Endothelial cell (in vitro differentiated cells): ENCODE measurements at places on chromosomes 2 and 18. TPM values are rescaled to one million over a fixed set of nuclear protein-coding genes. Genes with fewer than 3 reads are reported as not detected.
A peak's percentile ranks its signal among the peaks of the same experiment; 100 is the strongest.

GRCh38 chr2:57888463-57888862 is 158.1 kb upstream of the VRK2 start:
- H3K27ac ChIP-seq = no peak overlapping the region
- no peaks in the 10 kb centered on the region for H3K4me1 ChIP-seq
- H3K27me3 ChIP-seq = peaks cover 1% of the 10 kb centered on the region
- no peak overlapping the region for H3K4me3 ChIP-seq
- no peaks in the 10 kb centered on the region for H3K36me3 ChIP-seq

GRCh38 chr18:63949068-63949737 is at the start of gene HMSD:
Gene HMSD (plus strand): TSS chr18:63949301. CDS start chr18:63953456, 4,155 bp downstream.
- no peaks in the 10 kb centered on the region for H3K4me1 ChIP-seq
- no peak within 1 kb of the TSS for H3K27ac ChIP-seq
- no peaks in the 10 kb centered on the region for H3K27me3 ChIP-seq
- DNase-seq = peak; percentile 73
- H3K36me3 ChIP-seq = no peaks in the 10 kb centered on the region
- H3K4me3 ChIP-seq = peak within 1 kb of the TSS; percentile 58

DNA sequence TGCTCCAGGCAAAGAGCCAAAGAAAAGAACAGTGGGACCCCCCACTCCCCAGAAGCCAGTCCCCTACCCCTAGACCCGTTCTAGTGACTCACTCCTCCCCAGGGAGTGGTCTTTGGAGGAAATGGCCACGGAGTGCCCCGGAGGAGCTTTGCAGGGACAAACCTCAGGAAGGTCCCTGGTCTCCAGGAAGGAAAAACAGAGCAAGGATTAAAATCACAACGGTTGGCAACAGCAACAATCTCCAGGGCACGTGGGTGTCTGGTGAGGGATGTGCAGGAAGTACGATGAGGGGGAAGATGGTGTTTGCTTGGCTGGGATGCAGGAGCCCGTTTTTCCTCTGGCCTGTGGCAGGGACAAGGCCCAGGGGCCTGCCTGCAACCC is 135.0 kb downstream of the SMAD2 start:
- H3K4me3 ChIP-seq = no peak overlapping the region
- H3K27me3 ChIP-seq = peaks cover 2% of the 10 kb centered on the region
- peaks cover 8% of the 10 kb centered on the region for H3K36me3 ChIP-seq
- H3K4me1 ChIP-seq = peaks cover 36% of the 10 kb centered on the region

GRCh38 chr2:29259221-29259620 is 144.0 kb downstream of the CLIP4 start:
- no peaks in the 10 kb centered on the region for H3K4me1 ChIP-seq
- H3K36me3 ChIP-seq = no peaks in the 10 kb centered on the region
- no peak overlapping the region for H3K27ac ChIP-seq
- H3K4me3 ChIP-seq = no peak overlapping the region

- no peak for DNase-seq
- no peaks in the 10 kb centered on the region for H3K36me3 ChIP-seq
- no peak overlapping the region for H3K4me3 ChIP-seq
- no peak overlapping the region for H3K27ac ChIP-seq
- no peaks in the 10 kb centered on the region for H3K4me1 ChIP-seq
- no peaks in the 10 kb centered on the region for H3K27me3 ChIP-seq
Observed at GRCh38 chr2:100244881-100245605, 77.3 kb downstream of the LONRF2 start.

DNA sequence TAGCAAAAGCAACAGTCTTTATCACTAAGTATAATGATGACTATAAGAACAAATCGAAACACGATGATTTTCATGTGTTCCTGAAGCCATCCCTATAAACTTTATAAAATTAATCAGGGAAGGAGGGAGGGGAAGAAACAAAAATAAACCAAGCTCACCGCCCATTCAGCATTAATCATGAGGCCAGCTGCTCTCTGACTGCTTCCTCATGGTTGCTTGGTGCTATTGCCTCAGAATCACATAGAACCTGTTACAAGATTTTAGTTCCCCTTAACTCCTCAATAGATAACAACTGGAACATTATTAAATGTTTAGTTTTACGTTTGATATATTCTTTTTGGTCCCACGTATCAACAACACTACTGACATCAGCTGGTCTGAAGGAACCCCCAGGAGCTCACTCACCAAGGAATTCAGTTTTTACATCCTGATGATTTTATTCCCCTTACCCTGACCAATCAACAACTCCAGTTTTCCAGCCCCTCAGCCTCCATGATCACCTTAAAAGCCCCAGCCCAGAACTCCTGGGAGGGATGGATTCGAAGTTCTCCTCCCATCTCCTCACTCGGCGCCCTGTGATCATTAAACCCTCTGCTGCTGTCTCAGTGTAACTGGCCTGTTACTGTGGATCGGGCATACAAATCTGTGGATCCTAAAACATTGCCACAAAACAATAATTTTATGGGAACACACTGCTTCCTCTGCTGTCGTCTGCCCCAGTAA is 10.6 kb upstream of the HNRNPLL start:
- H3K4me1 ChIP-seq = no peaks in the 10 kb centered on the region
- no peaks in the 10 kb centered on the region for H3K27me3 ChIP-seq
- DNase-seq = no peak
- no peak overlapping the region for H3K4me3 ChIP-seq

- no peaks in the 10 kb centered on the region for H3K4me1 ChIP-seq
- no peak overlapping the region for H3K4me3 ChIP-seq
- no peak overlapping the region for H3K27ac ChIP-seq
- DNase-seq = no peak
- H3K36me3 ChIP-seq = no peaks in the 10 kb centered on the region
Observed at GRCh38 chr2:28822036-28822435, 11.4 kb downstream of the SPDYA start.

DNA sequence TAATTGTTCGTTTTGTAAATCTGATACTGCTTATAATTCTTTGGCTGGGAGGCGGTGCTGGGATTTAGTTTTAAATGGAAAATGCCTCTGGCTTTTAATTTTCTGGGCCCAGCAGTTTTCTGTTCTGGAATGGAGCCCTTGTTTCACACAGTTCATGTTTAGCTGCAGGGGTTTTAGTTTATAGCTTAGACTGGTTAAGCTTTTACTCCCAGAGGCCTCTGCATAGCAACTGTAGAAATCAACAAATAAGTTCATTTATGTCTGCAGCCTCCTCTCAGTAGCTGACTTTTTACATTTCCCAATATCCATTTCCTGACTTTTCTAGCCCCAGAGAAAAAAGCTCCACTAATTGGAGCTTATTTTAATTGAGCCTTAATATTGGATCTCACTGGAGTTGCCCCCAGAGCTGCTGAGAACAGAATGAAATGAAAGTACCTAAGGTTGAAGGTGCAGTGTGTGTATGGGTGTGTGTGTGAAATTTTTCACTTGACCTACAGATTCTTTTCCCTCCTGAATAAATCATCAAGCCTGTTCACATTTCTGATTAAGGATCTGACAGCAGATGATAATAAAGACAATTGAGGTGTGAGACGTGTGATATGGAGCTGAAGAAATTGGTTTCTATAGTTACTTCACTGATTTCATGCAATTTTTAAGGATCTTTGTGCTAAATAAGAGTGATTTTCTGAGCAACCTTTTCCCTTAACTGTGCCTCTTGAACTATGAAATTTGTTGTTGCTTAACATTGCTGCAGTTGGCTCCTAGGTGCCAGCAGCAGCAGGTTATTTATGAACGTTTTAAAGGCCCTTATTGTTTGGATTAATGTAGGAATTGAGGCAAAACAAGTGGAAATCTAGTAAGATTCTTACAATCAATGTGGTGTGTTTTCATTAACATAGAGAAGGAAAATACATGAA is 109.6 kb downstream of the TAF4B start:
- no peaks in the 10 kb centered on the region for H3K36me3 ChIP-seq
- H3K27ac ChIP-seq = no peak overlapping the region
- DNase-seq = no peak
- H3K4me3 ChIP-seq = no peak overlapping the region
- no peaks in the 10 kb centered on the region for H3K27me3 ChIP-seq

GRCh38 chr2:85163675-85164074 is 30.5 kb downstream of the TCF7L1 start:
- H3K4me3 ChIP-seq = peak overlapping the region; percentile 15
- peak overlapping the region; percentile 54 for H3K27ac ChIP-seq
- peaks cover 71% of the 10 kb centered on the region for H3K4me1 ChIP-seq
- peaks cover 16% of the 10 kb centered on the region for H3K27me3 ChIP-seq
- H3K36me3 ChIP-seq = peaks cover 26% of the 10 kb centered on the region

Gene CIB4
- not detected for total RNA-seq
